Smooth muscle cell of the coronary artery (primary cell): ENCODE measurements at places on chromosomes 12 and 14. TPM values are rescaled to one million over a fixed set of nuclear protein-coding genes. Genes with fewer than 3 reads are reported as not detected.

Gene TCL1B
- not detected in 2 replicates for total RNA-seq

Gene FOXN4
- not detected in 2 replicates for total RNA-seq

Gene OR4Q3
- not detected in 2 replicates for total RNA-seq

Gene DEGS2
- total RNA-seq, result 0.08 and 0.12 TPM in 2 replicates
